Activated CD4-positive, CD25-positive, alpha-beta regulatory T cell treated with anti-CD3 and anti-CD28 coated beads, Interleukin-2, amount 50 U/mL, for 72 hours (primary cell): ENCODE measurements at places on chromosomes 12 and 14.
A peak's percentile ranks its signal among the peaks of the same experiment; 100 is the strongest.

- no peak for DNase-seq
Observed at GRCh38 chr12:78241446-78241845, 410.8 kb downstream of the NAV3 start.

DNA sequence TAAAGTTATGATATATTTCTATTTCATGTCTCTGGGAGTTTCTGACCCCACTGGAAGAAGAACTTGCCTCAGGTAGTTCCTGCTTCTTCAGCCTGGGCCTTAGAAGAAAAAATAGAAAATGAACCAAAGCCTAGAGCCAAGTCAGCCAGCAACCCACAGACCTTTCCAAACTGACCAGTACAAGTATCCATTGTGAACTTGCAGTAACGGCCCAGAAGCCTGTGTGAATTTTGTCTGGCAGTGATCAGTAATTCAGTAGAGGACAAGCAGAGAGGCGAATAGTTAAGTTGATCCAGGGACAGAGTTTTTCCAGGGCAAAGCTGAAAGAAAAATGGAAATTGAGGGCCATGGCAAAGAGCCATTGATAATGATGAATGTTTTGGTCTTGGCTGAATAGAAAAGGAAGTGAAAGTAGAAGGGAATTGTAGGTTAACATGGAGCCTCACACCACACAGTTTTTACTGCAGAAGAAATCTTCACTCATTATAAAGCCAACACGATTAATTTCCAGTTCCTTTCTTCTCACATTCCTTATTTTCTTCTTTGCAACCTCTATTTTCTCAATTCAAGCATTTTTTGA, 311.8 kb downstream of the BTG1 start:
- DNase-seq = no peak

- DNase-seq = no peak
Observed at GRCh38 chr12:70745048-70745447, 107.8 kb upstream of the PTPRB start.

DNA sequence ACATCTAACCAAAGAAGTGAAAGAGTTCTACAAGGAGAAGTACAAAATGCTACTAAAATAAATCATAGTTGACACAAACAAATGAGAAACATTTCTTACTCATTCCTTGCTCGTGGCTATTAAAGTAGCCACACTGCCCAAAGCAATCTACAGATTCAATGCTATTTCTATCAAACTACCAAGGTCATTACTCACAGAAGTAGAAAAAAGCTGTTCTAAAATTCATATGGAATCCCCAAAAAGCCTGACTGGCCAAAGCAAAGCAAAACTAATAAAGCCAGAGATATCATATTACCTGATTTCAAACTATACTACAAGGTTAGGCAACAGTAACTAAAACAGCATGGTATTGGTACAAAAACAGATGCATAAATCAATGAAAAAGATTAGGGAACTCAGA, 305.6 kb downstream of the RPAP3 start:
- no peak for DNase-seq

GRCh38 chr12:51973560-51973959, 22.1 kb downstream of the ACVR1B start:
- no peak for DNase-seq

DNA sequence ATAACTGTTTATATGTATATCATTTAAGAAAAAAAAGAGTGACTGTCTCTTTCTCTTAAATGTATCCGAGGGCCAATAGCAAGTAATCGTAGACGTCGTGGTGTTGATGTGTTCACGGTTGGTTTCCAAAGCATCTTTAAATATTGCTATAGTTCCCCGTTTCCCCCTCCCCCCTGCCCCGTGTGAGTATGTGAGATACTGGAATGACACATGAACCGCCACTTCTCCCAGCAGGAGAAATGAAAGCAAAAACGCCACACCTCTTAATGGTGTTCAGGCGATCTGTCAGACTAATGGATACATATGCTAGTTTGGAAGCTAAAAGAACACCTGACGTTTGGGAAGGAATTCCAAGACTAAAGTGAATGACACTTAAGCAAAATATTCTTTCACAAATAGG, 258.3 kb downstream of the FOXN3 start:
- DNase-seq = no peak

GRCh38 chr14:76203086-76204001, 51.6 kb downstream of the GPATCH2L start:
- no peak for DNase-seq

DNA sequence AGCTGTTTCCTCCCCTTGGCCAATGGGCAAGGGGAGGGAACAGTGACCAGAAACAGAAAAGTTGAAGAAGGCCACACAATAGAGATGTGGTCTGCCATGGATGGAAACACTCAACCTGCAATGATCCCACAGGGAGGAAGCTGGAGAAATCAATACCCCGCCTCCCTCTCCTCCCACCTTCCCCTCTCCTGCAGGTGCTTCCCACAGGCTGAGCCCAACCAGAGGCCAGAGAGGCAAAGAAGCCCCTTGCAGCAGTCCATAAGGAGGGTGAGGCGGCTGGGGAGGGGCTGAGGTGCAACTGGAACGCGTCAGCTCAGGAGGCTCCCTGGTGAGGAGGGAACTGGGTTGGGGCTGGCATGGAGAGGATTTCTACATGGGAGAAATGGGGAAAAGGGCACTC, 84.0 kb downstream of the RNF34 start:
- DNase-seq = no peak

DNA sequence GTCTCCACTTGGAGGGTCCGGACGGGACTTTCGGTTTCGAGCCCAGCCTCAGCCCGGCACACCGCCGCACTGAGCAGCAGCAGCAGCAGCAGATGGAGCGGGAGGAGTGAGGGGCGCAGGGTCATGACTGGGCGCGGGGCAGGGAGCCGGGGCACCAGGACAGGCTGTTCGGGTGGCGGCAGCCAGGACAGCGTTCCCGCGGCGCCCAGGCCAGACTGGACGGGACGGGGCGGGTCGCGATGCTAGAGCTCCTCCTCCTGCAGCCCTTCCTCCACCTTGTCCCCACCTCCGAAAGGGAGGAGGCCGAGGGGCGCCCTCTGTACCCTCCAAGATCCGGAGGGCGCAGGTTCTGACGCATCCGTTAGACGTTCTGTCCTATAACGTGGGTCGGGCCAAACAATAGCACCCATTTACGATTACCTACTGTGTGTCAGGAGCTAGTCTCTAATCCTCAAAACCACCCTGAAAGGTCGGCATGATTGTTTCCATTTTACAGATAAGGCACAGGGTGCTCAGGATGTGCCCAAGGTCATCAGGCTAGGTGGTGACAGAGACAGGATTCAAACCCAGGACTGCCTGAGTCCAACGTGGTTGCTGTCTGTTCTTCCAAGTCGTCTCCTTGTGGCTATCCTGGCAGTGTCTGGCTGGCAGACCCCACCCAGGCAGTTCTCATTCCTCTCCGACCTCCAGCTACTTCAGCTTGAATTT, at the start of gene FKBP11:
FKBP11 (minus strand) TSS at position 189 of the 708 bp plus-strand sequence; CDS start at position 125, 64 bp downstream.
- peak; percentile 63 for DNase-seq

- DNase-seq = no peak
Observed at GRCh38 chr12:70418101-70418500, 52.0 kb downstream of the KCNMB4 start.

DNA sequence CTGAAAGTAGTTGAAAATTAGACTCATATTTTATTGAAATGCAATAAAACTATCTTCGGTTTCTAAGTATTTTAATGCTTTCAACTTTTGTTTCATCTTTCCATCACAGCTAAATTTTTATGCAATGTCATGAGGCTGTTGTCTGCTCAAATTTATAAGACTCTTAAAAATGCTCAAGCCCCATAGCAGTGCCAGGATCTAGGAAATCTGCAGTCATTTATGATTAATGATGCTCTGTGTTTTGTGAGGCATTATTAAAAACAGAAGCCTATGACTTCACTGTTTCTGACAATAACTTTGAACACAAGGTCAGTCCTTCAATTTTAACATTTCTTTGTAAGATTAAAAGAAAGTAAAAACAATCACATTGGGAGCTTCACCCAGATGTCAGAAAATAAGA, 112.5 kb downstream of the ALX1 start:
- DNase-seq = no peak

DNA sequence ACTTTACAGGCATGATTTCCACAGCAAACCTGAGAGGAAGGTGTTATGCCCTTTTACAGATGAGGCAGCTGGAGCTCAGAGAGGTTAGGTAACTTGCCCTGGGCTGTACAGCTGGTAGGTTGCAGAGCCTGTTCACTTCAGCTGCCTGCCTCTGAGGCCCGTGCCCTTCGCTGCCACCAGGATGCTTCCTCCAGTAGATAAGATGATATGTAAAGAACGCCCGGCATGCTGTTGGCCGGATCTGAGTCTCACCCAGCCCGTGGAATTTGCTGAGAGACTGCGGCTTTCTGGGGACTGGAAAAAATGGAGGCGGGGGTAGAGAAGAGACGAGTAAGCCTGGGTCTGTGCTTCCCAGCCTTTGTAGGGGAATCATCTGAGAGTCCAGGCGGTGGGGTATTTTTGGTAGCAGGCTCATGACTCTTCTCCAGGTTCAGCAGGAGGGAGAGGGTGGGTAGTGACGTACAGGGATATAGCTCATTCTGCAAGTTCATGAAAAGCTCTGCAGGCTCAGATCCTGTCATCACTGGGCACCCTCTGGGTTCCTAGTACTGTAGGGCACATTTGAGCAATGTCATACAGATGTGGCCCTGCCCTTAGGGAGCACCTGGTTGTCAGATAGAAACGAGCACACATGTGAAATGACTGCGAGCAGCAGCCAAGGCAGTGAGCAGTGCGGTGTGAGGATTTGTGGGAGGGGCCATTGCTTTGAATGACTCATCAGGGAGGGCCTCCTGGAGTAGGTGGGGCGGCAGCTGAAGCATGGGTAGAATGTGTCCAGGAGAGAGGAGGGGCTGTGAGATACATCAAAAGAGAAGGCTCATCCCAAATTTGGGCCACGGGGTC, 159.4 kb downstream of the TSPAN9 start:
- no peak for DNase-seq

DNA sequence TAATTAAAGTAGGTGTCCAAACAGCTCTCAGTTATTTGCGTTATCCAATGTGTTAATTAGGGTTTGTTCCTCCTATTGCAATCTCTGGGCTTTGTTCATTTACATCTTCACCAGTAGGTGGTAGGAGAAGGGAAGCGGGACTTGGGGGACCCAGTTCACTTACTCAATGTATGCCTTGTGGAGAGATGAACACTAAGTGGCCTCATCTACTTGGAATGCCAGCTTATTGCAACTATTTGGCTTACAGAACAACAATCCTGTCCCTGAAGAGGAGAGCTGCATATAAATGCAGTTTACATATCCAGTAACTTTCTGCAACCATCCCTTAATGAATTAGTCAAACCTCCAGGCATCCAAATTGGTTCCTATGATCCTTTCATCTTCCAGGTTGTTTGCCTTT, 417.1 kb upstream of the CCDC196 start:
- DNase-seq = no peak
